ENCODE measurements at places on chromosomes 3 and 15.

DNA sequence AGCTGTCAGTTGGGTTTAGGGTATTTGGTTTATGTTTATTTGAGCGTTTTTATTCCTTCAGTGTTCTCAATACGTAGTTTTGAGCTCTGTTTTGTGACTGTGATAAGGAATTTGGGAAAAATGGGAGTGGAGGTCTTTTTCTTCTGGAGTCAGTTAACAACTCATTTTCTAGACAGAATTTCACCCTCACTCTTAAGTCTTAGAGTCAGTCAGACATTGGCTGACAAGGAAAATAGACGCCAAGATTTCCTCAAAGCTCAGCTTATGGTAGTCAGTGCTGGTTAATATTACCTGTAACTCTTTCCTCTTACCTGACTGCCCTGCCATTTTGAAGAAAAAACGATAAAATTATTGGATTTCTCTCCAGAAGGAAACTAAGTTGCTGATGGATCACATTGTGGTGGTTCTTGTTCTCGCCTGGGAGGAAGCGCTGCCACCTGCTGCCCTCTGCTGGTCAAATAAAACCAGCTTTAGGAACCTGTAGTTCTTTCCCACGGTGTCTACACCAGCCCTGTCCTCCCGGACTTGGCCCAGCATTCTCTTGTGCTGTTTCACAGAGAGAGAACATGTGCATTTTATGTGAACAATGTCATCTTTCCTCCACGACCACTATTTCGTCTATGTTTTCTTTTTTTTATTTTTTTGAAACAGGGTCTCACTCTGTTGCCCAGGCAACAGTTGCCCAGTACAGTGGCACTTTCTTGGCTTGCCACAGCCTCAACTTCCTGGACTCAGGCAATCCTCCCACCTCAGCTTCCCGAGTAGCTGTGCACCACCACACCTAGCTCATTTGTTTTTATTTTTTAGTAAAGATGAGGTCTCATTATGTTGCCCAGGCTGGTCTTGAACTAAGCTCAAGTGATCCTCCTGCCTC is 41.4 kb upstream of the UMPS start:
- DNase-seq: peak; percentile 71

DNA sequence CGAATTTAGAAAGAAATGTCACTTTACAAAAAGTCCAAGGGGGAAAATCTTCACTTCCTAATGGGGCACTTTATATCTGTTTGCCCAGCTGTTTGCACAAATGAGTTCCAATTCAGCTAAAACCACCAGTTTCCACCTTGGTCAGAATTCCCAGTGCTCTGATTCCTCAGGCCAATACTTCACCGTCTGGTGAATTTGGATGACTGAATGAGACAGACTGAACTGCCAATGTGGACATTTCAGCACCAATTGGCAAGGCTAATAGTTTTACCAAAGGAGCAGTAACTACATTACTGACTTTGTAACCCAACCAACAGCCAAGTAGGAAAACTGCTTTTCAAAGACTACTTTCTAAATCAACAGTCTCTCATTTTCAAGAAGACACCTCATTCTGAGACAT is 51.8 kb downstream of the ABI3BP start:
- DNase-seq: no peak

- DNase-seq: no peak
Measured at GRCh38 chr15:39585389-39585841, 4.5 kb downstream of the THBS1 start.

DNA sequence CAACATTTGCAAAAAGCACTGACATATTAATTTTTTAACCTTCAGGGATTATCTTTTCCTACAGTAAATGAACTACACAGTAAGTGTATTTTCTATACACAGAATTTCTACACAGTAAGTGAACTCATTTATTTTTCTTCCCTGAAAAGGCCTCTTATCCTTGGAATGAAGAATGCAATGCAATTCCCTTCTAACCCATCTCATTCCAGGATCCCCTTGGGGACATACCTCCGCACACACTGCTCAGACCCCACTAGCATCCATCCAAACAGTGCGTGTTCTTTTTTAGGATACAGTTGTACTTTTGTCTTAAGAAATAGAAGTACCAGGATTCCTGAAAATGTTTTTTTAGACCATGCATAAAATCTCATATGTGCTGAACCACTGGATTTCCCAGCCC is 152.8 kb downstream of the UACA start:
- no peak for DNase-seq

DNA sequence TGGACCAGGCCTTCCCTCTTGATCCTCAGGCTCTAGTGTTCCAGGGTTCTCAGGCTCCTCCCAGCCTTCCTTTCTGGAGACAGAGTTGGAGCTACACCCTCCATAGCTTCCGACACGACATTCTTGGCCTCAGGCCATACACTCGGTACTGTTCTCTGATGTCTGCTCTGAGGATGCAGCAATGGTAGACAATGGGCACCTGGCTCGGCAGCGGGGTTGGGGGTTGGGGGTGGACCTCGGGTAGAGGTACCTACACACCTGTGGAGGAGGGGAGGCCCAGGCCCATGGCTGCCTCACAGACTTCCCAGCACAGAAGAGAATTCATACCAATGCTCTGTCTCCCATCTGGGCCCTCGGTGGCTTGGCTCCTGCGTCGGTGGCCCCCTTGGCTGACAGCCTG is 21.4 kb downstream of the CCDC13 start:
- no peak for DNase-seq

GRCh38 chr3:113055201-113055600 is 64.4 kb downstream of the GTPBP8 start:
- DNase-seq: no peak

DNA sequence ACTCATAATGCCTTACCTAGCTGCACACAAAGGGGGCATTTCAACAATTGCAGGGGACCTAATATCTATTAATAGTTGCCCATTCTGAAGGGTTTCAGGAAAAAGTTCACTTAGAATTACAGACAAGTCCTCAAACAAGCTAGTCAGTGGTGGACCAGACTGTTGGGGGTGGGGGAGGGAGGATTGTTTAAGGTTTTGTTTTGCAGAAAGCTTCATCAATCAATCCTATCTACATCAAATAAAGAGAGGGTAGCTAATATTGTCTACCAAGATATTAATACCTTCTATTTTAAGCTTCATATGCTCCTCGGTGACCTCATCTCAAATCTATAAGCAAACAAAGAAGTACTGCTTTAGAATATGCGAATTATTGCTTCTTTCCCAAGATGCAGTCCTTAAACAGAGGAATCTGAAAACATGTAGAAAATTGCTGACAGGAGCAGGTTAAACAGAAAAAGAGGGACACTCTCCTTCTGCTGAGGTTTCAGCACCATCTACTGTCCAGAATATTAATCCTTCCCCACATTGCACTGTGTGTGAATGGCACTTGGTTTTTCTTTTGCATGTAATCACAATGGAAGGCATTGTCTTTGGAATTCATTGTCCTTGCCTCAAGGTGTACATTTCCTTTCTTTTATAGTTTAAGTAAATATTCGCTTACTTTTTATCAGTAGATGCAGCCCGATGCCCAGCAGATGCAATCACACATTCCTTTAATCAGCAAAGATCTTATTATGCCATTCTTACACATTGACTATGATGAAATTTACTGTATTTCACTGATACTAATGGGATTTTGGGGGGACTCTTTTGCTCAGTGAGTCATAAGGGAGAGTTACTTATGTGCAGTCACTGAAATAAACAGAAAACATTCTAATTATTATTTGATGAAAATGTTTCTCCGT is 94.7 kb downstream of the IL5RA start:
- DNase-seq: peak; percentile 40

DNA sequence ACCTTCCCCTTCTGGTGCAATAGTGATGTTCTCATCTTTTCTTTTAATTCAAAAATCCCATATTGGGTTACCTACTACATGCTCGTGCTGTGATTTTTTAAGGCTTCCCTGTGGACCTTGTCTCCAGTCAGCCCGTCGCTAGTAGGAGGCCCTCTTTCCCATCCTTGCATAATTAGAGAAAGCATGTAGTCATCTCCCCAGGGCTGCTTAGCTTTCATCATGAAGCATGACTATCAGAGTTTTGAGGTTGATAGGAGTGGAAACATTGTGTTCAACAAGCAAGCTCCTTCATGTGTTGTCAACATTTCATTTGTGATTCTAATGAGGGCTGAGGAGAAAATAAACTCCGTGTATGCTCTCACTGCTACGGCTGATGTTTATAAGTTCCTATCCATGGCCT is 8.7 kb upstream of the LRTM1 start:
- DNase-seq: no peak

- DNase-seq: no peak
Measured at GRCh38 chr3:6097556-6097955, 763.4 kb upstream of the GRM7 start.

DNA sequence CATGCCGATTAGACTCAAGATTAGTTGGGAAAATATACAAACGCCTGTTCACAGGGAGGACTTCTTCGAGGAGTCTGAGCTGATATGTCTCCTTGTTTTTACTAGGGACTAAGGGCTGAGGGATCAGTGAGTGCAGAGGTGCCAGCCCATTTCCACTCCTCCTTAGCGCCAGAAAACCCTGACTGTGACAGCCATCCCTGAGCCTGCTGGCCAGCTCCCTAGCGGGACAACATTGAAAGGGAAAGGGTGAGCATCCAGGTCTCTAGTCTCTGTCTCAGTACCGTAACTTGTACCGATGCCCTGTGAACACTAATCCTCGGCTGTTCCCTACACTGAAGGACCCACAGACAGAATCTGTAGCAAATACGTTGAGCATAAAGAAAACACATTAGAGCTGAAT is 243.4 kb downstream of the WNT5A start:
- DNase-seq: no peak

DNA sequence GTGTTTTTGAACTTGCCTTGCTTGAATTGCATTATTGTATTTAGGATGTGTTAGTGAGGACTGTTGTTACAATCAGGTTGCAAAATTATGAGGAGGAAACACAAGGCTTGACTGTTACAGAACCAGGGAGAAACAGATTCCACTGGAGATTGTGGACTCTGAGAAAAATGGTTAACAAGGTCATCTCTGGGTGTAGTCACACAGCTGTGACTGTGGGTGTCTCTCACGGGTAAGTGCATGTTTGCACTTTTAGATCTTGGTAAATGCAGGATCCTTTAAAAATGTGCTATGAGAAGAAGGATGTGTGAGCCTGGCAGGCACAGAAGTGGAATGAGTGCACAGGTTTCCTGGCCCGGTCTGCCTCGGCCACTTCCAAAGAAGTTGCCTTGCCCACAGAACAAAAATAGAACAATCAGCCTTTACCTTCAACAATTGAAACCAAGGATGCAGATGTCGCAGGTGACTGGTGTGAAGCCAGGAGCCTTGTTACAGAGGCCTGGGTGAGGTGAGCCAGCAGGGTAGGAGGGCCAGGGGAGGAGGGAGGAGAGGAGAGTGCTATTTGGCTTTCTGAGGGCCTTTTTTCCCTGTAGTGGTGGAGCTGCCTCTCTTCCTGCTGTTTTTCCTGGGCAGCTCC is 68.0 kb downstream of the ABHD5 start:
- DNase-seq: no peak

DNA sequence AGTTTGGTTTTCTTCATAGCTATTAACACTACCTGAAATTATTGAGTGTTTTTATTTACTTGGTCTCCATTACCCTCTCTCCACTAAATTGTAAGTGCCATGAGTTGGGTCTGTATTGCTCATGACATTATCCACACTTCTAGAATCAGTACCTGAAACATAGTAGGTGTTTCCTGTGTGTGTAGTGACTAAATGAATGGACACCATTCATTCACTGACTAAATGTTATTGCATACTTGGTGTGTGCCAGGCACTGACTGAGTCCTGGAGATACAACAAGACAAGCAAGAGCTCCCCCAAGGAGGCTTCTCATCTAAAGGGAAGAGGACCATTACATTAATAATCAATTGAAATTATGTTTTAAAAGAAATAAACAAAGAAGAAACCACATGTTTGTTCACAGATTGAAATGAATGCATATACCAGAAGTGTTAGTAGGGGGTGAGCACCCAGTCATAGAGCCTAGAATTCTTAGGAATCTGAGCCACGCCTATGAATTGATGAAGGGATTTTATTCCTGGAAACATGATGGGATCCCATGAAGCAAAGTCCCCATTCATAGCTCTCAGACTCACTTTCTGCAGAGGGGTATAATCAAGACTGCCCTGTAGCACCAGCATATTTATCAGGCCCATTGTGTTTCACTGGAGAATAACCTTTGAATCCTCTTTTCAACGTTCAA is 31.7 kb upstream of the ATOSA start:
- no peak for DNase-seq

- DNase-seq: no peak
Measured at GRCh38 chr3:25362118-25362517, 65.9 kb upstream of the RARB start.

Data from neuronal stem cell (in vitro differentiated cells).